Activated T-cell treated with anti-CD3 and anti-CD28 coated beads, Interleukin-2, amount 50 U/mL, for 4 hours (primary cell): ENCODE measurements at places on chromosomes 6 and 20. TPM values are rescaled to one million over a fixed set of nuclear protein-coding genes. Genes with fewer than 3 reads are reported as not detected.

The TRERF1 gene
- total RNA-seq: 8.9 TPM

The GSTA2 gene
- not detected for total RNA-seq

The NKAPL gene
- 0.16 TPM for total RNA-seq

The EYS gene
- total RNA-seq: not detected

The IRF4 gene
- total RNA-seq: 720 TPM

The ANKRD66 gene
- not detected for total RNA-seq

The ASIP gene
- not detected for total RNA-seq

The RUNX2 gene
- 26.5 TPM for total RNA-seq

The SLC22A23 gene
- 0.54 TPM for total RNA-seq

The BEND6 gene
- total RNA-seq: 0.05 TPM

The SYNDIG1 gene
- not detected for total RNA-seq

The DZANK1 gene
- 2.0 TPM for total RNA-seq

The GLP1R gene
- total RNA-seq: 0.16 TPM

The MTCH1 gene
- total RNA-seq: 100 TPM

The PRND gene
- not detected for total RNA-seq

The ASCC3 gene
- total RNA-seq: 64.1 TPM

The LST1 gene
- 7.0 TPM for total RNA-seq

The SNAP91 gene
- not detected for total RNA-seq

The SLC22A7 gene
- total RNA-seq: not detected

The POU5F1 gene
- total RNA-seq: 1.4 TPM

The SOX18 gene
- total RNA-seq: 0.24 TPM

The SLC24A3 gene
- 0.10 TPM for total RNA-seq

The CLDN20 gene
- not detected for total RNA-seq

The INSM1 gene
- 12.1 TPM for total RNA-seq

The CDSN gene
- total RNA-seq: not detected

The FOXP4 gene
- total RNA-seq: 23.0 TPM

The AURKA gene
- 9.6 TPM for total RNA-seq

The RGS17 gene
- not detected for total RNA-seq

The LRRN4 gene
- not detected for total RNA-seq

The TREML2 gene
- total RNA-seq: 0.91 TPM

The SIGLEC1 gene
- 0.05 TPM for total RNA-seq

The CALHM4 gene
- total RNA-seq: not detected

The CCN6 gene
- total RNA-seq: 0.58 TPM

The PRKN gene
- total RNA-seq: not detected

The FOXF2 gene
- total RNA-seq: not detected

The CCN2 gene
- 0.33 TPM for total RNA-seq

The IRAK1BP1 gene
- total RNA-seq: 2.2 TPM

The NUP153 gene
- 105 TPM for total RNA-seq

The TSPO2 gene
- total RNA-seq: not detected

The NKX2-2 gene
- total RNA-seq: not detected

The RPS10 gene
- 2,110 TPM for total RNA-seq

The BTN1A1 gene
- 0.10 TPM for total RNA-seq

The DDO gene
- total RNA-seq: not detected

The IL17A gene
- 3.9 TPM for total RNA-seq

The LAMA4 gene
- total RNA-seq: 0.34 TPM

The OVOL2 gene
- not detected for total RNA-seq

The PLG gene
- total RNA-seq: 0.78 TPM

The GNAS gene
- 448 TPM for total RNA-seq

The TUBB2B gene
- total RNA-seq: 0.42 TPM

The FAM83D gene
- 1.4 TPM for total RNA-seq

The SLC22A3 gene
- total RNA-seq: 0.13 TPM

The PPP1R18 gene
- total RNA-seq: 148 TPM

The SLC17A2 gene
- total RNA-seq: not detected

The MYMX gene
- not detected for total RNA-seq

The HEBP2 gene
- total RNA-seq: 1.7 TPM

The SLC35D3 gene
- total RNA-seq: not detected
